ENCODE measurements at places on chromosomes 11 and 22. TPM values are rescaled to one million over a fixed set of nuclear protein-coding genes. Genes with fewer than 3 reads are reported as not detected.

OR4C45 gene
- polyA plus RNA-seq, result not detected

OR8B8 gene
- polyA plus RNA-seq, result not detected

SEC14L6 gene
- 2.2 TPM for polyA plus RNA-seq

- H3K4me1 ChIP-seq, result no peaks in the 10 kb centered on the region
- no peak overlapping the region for H3K4me3 ChIP-seq
- H3K36me3 ChIP-seq, result no peaks in the 10 kb centered on the region
- H3K27me3 ChIP-seq, result no peaks in the 10 kb centered on the region
- H3K27ac ChIP-seq, result no peak overlapping the region
Observed at GRCh38 chr22:45826520-45826919, 150.4 kb downstream of the WNT7B start.

- H3K4me1 ChIP-seq, result no peaks in the 10 kb centered on the region
- peak; percentile 98 for DNase-seq
- H3K4me3 ChIP-seq, result peak overlapping the region; percentile 27
- H3K36me3 ChIP-seq, result no peaks in the 10 kb centered on the region
- peak overlapping the region; percentile 78 for H3K27ac ChIP-seq
Observed at GRCh38 chr11:119095066-119095880, 6.4 kb downstream of the DPAGT1 start.

- H3K4me1 ChIP-seq, result no peaks in the 10 kb centered on the region
- no peak for DNase-seq
- no peak overlapping the region for H3K27ac ChIP-seq
- H3K36me3 ChIP-seq, result peaks cover 2% of the 10 kb centered on the region
- H3K4me3 ChIP-seq, result no peak overlapping the region
- no peaks in the 10 kb centered on the region for H3K27me3 ChIP-seq
Observed at GRCh38 chr22:40323681-40324171, 22.6 kb upstream of the ADSL start.

DNA sequence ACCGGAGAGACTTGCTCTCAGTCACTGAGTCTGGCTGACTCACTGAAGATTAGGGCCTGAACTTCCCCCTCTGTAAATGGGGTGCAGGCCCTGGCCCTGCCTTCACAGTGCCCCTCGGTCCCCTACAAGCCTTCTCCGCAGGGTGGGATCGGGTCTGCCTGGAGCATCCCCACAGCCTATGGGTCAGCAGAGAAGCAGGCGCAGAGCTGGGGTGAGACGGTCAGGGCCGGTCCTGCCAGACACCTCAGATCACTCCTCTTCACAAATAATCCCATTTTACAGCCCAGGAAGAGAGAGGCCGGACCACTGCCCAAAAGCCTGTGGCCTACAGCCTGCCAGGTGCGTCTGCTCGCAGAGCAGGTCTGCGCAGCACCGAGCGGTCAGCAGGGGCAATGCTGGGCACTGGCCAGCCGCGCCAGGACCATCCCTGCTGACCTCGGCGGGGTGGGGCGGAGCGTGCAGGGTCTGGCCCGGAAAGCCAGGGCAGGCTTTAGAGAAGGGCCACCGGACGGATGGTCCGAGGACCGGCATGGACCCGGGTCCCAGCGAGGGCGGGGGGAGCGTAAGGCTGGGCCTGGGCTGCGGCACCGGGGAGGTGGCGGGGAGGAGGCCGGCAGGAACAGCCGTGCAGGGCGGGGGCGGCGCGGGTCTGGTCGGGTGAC is 522 bp upstream of the SEPTIN5 start:
- no peaks in the 10 kb centered on the region for H3K36me3 ChIP-seq
- no peaks in the 10 kb centered on the region for H3K27me3 ChIP-seq
- H3K4me3 ChIP-seq, result peak overlapping the region; percentile 49
- no peak overlapping the region for H3K27ac ChIP-seq

DNA sequence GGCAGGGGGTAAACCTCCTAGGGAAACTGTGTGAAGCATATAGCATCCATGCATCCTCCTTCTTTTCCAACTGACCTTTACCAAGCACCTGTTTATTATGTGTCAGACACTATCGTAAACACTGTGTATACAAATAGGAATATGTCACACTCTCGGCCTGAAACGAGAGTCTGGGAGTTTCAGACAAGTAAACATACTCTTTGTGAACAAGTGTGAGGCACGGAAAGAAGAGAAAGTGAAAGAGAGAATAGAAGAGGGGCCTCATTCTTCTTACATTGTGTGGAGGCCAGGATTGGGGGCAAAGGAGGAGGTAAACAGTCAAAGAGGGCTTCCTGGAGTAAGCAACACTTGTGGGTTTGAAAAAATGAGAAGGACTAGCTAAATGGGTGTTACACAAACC is 16.4 kb downstream of the CSNK2A3 start:
- no peak overlapping the region for H3K27ac ChIP-seq
- no peak for DNase-seq
- H3K36me3 ChIP-seq, result peaks cover 7% of the 10 kb centered on the region
- H3K4me3 ChIP-seq, result no peak overlapping the region
- no peaks in the 10 kb centered on the region for H3K27me3 ChIP-seq
- no peaks in the 10 kb centered on the region for H3K4me1 ChIP-seq

DNA sequence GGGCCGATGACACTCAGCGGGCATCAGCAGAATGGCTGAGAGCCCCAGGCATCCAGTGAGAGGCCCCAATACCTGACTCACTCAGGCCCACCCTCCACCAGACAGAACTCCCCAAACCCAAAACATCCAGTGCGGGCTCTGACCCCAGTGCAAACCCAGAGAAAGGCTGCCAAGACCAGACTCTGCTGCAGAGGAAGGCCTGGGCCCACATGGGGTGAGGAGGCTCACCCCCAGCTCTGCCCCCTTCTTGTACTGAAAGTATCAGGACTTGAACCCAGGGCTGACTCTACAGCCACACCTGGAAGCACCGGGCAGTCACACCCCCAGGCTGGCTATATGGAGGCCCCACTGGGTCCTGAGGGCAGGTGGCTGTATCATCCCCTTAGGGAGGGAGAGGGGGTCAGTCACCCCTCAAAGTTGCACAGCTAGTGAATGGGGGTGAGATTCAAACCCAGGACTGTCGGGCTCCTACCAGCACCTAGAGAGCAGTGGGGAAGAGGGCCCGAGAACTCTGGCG is 49.3 kb downstream of the IGLL1 start:
- no peaks in the 10 kb centered on the region for H3K36me3 ChIP-seq
- no peak overlapping the region for H3K4me3 ChIP-seq
- no peaks in the 10 kb centered on the region for H3K27me3 ChIP-seq
- no peaks in the 10 kb centered on the region for H3K4me1 ChIP-seq

DNA sequence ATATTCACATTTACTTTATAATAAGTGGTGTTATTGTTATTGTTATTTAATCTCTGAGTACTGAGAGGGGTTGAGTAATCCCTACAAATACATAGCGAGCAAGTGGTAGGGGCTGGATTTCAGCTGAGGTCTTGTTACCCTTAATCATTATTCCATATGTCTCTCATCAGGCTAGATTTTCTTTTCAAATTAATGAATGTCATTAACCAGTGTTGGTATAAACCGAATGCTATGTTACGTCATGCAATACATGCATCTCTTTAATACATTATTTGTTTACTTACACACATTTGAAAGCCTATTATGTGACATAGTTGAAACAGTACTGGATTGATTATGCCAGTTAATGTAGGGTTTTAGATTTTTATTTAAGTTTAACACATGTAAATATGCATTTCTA is 18.9 kb downstream of the PDGFD start:
- H3K36me3 ChIP-seq, result no peaks in the 10 kb centered on the region
- H3K27ac ChIP-seq, result no peak overlapping the region
- no peak overlapping the region for H3K4me3 ChIP-seq

DNA sequence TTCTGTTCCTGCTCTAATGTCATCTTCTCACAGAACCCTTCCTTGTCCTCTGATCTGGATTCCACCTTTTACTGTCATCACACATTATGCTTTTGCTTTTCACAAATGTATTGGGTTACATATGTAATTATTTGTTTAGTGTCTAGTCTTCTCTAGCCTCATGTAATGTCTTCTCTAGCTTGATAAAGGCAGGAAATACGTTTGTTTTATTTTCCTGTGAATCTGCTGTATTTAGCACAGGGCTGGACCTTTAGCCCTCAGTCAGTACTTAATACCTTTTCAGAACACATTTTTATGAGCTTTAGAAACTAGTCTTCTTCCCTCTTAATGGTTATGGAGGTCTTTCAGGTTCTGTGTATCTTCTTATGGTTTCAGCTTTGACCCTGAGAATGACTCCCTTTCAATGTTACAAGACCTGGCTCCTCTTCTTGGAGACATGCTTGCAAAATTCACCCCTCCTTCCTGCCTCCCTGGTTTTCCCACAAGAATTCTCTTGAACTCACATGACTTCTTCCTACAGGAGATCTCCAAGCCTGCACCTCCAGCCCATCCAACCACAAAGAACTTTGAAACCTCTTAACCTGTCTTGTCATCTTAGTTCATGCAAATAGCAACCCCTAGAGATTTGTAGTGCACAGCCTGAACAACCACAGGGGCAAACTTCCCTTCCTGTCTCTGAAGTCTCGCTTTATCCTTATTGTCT is 132.7 kb upstream of the DDI1 start:
- no peak overlapping the region for H3K4me3 ChIP-seq
- H3K27ac ChIP-seq, result no peak overlapping the region
- H3K4me1 ChIP-seq, result peaks cover 1% of the 10 kb centered on the region
- no peak for DNase-seq

GRCh38 chr11:107719073-107719472 is 7.2 kb upstream of the SLN start:
- H3K27me3 ChIP-seq, result no peaks in the 10 kb centered on the region
- no peak overlapping the region for H3K4me3 ChIP-seq
- H3K4me1 ChIP-seq, result no peaks in the 10 kb centered on the region
- H3K27ac ChIP-seq, result no peak overlapping the region
- DNase-seq, result no peak
- no peaks in the 10 kb centered on the region for H3K36me3 ChIP-seq

- no peaks in the 10 kb centered on the region for H3K27me3 ChIP-seq
- peak overlapping the region; percentile 92 for H3K4me3 ChIP-seq
- H3K4me1 ChIP-seq, result peaks cover 5% of the 10 kb centered on the region
- peak; percentile 80 for DNase-seq
- peak overlapping the region; percentile 53 for H3K27ac ChIP-seq
Observed at GRCh38 chr11:74397501-74398243, 561 bp downstream of the PGM2L1 start.

GRCh38 chr22:35335468-35335867 is 35.8 kb downstream of the TOM1 start:
- H3K27me3 ChIP-seq, result no peaks in the 10 kb centered on the region
- H3K4me3 ChIP-seq, result no peak overlapping the region
- no peaks in the 10 kb centered on the region for H3K36me3 ChIP-seq
- H3K27ac ChIP-seq, result no peak overlapping the region

- DNase-seq, result no peak
- H3K36me3 ChIP-seq, result no peaks in the 10 kb centered on the region
- H3K27ac ChIP-seq, result no peak overlapping the region
- no peaks in the 10 kb centered on the region for H3K27me3 ChIP-seq
Observed at GRCh38 chr11:122757201-122757600, 81.1 kb upstream of the CRTAM start.

GRCh38 chr11:10728154-10728553 is 22.9 kb upstream of the CTR9 start:
- DNase-seq, result no peak
- no peak overlapping the region for H3K4me3 ChIP-seq
- no peak overlapping the region for H3K27ac ChIP-seq
- H3K36me3 ChIP-seq, result no peaks in the 10 kb centered on the region
- H3K27me3 ChIP-seq, result no peaks in the 10 kb centered on the region

DNA sequence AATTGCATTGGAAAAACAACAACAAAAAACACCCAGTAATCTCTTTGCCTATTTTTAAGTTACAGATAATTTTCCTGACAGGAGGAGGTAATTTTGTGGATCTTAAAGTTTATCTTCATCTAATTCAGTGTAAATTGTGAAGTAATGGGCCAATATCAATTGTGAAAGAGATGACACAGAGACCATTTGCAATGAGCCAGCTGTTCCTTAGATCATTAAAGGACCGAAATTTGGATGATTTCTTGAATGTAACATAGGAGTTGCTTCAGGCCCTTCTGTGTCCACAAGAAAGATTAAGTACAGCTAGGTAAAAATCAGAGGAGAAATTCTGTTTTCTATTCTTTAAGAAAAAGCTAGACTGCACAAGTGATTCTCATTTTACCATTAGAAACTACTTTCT is 718.5 kb upstream of the ANO3 start:
- H3K4me1 ChIP-seq, result no peaks in the 10 kb centered on the region
- H3K36me3 ChIP-seq, result no peaks in the 10 kb centered on the region
- H3K27ac ChIP-seq, result no peak overlapping the region
- no peak overlapping the region for H3K4me3 ChIP-seq
- H3K27me3 ChIP-seq, result no peaks in the 10 kb centered on the region
- DNase-seq, result no peak

DNA sequence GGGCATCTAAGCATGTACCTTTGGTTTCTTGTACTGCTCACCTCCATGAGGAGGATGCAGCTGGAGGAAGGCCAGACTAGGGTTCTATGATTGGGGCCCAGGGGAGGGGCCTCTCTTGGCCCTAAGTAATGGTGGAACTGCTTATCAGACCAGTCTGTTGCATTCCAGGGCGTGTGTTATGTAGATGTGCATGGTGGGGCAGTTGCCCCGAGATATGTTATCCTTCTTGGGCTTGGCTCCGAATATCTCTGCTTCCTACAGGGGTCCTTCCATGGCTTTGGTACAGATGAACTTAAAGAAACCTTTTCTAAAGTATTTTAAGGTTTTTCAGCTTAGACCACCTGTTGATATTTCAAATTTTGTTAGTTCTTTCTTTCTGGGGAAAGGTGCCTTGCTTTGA is 126.0 kb downstream of the SWAP70 start:
- H3K36me3 ChIP-seq, result peaks cover 3% of the 10 kb centered on the region
- H3K27ac ChIP-seq, result no peak overlapping the region
- no peak for DNase-seq
- peaks cover 5% of the 10 kb centered on the region for H3K4me1 ChIP-seq

DNA sequence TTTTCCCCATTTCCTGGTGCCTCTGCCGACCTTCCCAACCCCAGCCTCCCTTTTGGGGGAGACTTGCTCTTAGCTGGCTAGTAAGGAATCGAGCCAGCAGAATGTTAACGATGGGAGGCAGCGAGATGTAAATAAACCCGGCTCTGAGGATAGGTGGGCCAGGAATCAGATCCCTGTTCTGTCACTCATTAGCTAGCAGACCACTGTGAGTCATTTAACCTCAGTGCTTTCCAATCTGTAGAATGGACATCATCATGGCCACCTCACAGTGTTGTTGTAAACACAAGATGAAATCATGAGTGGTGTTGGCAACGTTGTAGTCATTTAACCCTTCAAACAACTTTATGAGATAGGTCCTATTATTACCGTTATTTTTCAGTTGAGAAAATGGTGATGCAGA is 208.6 kb downstream of the KIRREL3 start:
- no peak overlapping the region for H3K27ac ChIP-seq
- no peak for DNase-seq
- no peaks in the 10 kb centered on the region for H3K4me1 ChIP-seq
- no peak overlapping the region for H3K4me3 ChIP-seq

GRCh38 chr22:41106122-41106968 is 14.0 kb downstream of the EP300 start:
- no peak overlapping the region for H3K4me3 ChIP-seq
- no peak for DNase-seq
- H3K4me1 ChIP-seq, result peaks cover 2% of the 10 kb centered on the region
- H3K27me3 ChIP-seq, result no peaks in the 10 kb centered on the region
- no peaks in the 10 kb centered on the region for H3K36me3 ChIP-seq

GRCh38 chr11:41498726-41499125 is 39.3 kb upstream of the LRRC4C start:
- no peak for DNase-seq
- no peaks in the 10 kb centered on the region for H3K27me3 ChIP-seq
- no peak overlapping the region for H3K27ac ChIP-seq
- no peaks in the 10 kb centered on the region for H3K4me1 ChIP-seq

- H3K36me3 ChIP-seq, result no peaks in the 10 kb centered on the region
- DNase-seq, result no peak
- no peak overlapping the region for H3K27ac ChIP-seq
Observed at GRCh38 chr11:107848345-107848744, 10.2 kb downstream of the SLC35F2 start.

All from aorta (tissue), 5 donors.